Stimulated activated CD8-positive, alpha-beta memory T cell treated with anti-CD3 and anti-CD28 coated beads, Interleukin-15, amount 100 ng/mL, for 24 hours (primary cell): ENCODE measurements at places on chromosomes 4 and X.
A peak's percentile ranks its signal among the peaks of the same experiment; 100 is the strongest.

- DNase-seq, result no peak
Measured at GRCh38 chr4:126687655-126688358, 945.0 kb upstream of the INTU start.

DNA sequence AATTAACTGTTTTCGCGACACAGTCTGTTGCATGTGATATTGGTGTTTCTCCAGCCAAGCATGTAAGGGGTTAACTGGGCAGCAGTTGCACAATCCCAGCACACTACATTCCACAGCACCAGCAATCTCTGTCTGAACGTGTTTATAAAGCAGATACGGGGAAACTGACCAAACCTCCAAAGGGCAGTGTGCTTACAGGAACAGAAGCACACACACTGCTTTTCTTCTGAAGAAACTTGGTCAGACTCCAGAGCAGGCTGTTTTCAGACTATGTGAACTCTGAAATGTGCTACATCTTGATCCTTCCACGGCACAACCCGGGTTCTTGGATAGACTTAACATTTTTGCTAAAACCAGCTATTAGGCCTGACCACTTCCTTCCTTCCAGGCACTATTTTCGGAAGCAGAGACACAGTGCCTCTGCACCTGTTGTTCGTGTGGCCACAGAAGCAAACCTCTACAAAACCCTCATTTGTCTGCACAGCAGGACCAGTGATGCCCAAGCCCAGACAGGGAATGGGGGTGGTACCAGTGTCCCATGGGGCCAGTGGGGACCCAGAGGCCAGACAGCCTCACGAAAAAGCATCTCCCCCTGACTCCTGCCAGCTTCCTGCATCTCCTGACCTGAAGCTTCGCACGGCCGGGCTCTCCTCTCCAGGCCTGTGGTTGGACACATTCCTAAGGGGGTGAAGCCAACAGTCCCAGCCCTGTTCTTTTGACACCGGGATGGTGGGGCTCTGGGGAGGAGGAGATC lies 90.1 kb downstream of the IRF2 start:
- no peak for DNase-seq

GRCh38 chr4:47733302-47734175 lies 104.3 kb downstream of the CORIN start:
- no peak for DNase-seq

- DNase-seq, result peak; percentile 16
Measured at GRCh38 chr4:142846108-142846728, at the start of gene INPP4B. INPP4B (minus strand) TSS chr4:142846301.

GRCh38 chr4:35697210-35697736 lies 547.0 kb downstream of the ARAP2 start:
- no peak for DNase-seq

DNA sequence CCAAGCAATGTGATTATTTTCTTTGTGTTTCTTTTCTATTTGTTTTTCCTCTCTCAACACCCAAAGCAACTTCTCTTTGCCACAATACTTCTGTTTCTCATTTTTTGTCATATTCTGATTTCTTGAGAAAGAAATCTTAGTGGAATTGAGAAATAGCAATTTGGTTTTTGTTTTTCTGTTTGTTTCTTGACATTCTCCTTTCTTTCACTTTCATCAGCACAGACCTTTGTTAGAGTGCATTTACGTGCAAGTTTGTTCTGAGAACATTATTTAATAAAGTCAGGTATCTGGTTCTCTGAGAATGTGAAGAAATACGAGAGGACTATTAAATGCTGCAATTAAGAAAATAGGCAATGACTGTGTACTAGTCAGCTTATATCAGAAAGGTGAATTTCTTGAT lies 608.1 kb upstream of the AADAT start:
- DNase-seq, result no peak

GRCh38 chr4:110163327-110164069 lies 34.9 kb downstream of the ELOVL6 start:
- DNase-seq, result no peak
